ENCODE measurements at places on chromosomes 6 and 20.

GRCh38 chr6:12071064-12071615, 59.0 kb downstream of the HIVEP1 start:
- DNase-seq = no peak

- no peak for DNase-seq
These were observed 671.2 kb downstream of the COL12A1 start for GRCh38 chr6:74534465-74535211.

GRCh38 chr6:128252341-128253176, 267.8 kb downstream of the PTPRK start:
- no peak for DNase-seq

- no peak for DNase-seq
These were observed 28.8 kb downstream of the IL20RA start for GRCh38 chr6:137015943-137016342.

DNA sequence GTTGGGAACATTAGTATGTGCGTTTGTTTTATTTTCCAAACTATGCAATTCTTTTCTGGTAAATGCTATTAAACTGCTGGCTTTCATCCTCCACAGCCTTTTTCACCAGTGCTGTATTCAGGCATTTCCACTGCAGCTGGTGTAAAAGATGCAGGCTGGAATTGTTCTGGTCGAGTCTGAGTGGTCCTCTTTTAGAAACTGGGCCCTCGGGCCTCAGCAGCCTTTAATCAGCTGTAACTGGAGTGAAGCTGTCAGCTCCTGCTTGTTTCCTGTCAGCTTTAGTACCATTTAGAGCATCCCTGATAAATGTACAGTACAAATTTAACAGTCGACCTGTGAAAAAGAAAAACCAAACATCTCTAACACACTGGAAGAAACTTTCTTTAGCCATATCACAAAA, 979.6 kb downstream of the TFAP2A start:
- no peak for DNase-seq

DNA sequence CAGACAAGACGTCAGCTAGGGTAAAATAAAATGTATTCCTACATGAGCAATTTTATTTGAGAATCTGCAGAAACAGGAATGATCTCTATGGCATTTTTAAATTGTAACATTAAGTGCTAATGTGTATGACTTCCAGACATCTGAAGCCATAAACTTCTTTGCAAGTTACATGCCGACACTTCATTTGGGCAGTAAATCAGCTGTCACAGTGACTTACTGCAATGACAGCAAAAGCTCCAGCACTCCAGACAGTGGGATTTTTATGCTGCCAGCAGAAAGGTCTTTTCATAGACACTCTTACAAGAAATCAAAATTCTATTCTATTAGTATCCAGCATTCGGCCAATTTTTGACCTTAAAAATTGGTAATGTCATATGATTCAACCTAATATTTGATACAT, 156.3 kb upstream of the SNX9 start:
- no peak for DNase-seq

GRCh38 chr6:11096109-11096508, 2.5 kb downstream of the SMIM13 start:
- no peak for DNase-seq

DNA sequence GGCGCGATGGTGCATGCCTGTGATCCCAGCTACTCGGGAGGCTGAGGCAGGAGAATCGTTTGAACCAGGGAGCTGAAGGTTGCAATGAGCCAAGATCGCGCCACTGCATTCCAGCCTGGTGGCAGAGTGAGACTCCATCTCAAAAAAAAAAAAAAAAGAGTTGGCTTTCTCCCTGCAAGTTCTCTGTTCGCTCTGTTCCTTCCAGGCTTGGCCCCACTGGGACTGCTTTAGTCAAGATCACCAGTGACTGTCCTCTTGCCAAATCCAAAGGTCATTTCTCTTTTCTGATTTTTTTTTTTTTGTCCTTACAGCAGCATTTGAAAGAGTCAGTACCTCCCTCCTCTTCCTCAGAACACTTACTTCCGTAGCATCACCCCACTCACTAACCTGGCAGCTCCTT, 10.8 kb upstream of the GNRH2 start:
- no peak for DNase-seq

GRCh38 chr20:34536798-34537394, 20.7 kb downstream of the DYNLRB1 start:
- DNase-seq = no peak

- no peak for DNase-seq
These were observed 2.1 kb downstream of the SOX12 start for GRCh38 chr20:327186-328026.

GRCh38 chr20:20202768-20203167, 150.4 kb downstream of the CFAP61 start:
- DNase-seq = no peak

- DNase-seq = no peak
These were observed 78.3 kb downstream of the BTBD3 start for GRCh38 chr20:11995805-11996567.

- no peak for DNase-seq
These were observed 117.1 kb upstream of the CCDC28A start for GRCh38 chr6:138656364-138657064.

GRCh38 chr6:98946879-98947410, 801 bp downstream of the FBXL4 start:
- DNase-seq = no peak

DNA sequence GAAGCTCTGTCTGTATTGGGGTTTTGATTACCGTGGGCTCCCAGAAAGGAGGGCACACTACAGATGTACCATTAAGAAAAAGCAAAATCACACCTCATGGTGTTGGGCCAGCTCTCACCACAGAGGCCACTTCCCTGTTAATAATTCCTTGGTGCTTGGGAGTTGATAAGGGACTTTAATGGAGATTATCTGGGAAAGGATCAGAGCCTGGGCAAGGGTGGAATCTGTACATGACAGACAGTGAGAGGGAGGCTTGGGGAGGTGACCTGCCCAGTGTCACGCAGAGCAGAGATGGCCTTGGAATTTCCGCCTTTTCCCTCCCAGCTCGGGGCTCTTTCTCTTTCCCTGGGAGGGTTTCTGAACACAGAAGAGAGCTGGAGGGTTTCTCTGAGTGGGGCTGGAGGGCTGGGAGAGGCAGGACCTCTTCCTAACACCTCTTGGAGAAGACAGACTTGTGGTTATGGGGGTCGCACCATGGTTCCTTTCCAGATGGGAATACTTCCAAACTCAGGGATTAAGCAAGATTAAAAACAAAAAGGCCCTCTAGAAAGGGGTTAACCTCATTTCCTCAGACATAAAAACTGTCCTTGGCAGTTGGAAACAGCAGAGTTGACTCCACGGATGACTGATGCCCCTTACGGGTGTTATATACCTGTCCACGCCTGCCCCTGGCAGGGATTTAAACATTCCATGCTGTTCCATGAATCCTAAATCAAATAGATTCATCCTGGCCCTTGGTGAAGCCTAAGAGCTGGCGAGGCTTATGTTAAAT, 16.8 kb upstream of the KCNK16 start:
- DNase-seq = no peak

GRCh38 chr6:53377793-53378192, 29.0 kb upstream of the ELOVL5 start:
- no peak for DNase-seq

- DNase-seq = no peak
These were observed 231.8 kb downstream of the BCKDHB start for GRCh38 chr6:80338201-80338836.

- no peak for DNase-seq
These were observed 49.8 kb downstream of the EDN1 start for GRCh38 chr6:12339808-12340487.
